ENCODE measurements at places on chromosomes 1 and 21. TPM values are rescaled to one million over a fixed set of nuclear protein-coding genes. Genes with fewer than 3 reads are reported as not detected.

Gene CELA3B
- not detected for total RNA-seq

DNA sequence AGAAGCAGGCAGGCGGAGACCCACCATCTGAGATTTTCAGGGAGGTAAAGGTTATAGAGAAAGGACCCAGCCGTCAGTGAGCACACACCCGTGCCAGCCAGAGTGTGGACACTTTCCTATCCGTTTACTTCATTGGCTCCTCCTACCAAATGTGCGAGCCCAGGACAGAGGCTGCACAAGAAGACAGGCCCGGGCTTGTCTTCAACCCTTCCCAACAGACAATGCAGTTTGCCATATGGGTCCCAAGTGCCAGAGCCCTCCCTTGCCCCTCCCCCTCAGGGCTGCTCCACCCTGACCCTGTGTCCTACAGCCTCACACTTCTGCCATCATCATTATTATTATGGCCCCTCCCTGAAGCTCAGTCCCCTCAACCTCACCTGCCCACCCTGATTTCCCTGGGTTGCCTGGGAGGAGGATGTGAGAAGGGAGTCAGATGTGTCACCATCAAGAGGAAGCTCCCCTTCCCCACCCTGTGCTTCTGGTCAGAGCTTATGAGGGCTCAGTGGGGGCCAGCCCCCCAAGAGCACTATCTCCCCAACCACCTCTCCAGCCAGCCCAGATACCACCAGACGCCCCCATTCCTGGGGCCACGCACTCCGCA, 9.4 kb downstream of the LAPTM5 start:
- peak; percentile 75 for DNase-seq

DNA sequence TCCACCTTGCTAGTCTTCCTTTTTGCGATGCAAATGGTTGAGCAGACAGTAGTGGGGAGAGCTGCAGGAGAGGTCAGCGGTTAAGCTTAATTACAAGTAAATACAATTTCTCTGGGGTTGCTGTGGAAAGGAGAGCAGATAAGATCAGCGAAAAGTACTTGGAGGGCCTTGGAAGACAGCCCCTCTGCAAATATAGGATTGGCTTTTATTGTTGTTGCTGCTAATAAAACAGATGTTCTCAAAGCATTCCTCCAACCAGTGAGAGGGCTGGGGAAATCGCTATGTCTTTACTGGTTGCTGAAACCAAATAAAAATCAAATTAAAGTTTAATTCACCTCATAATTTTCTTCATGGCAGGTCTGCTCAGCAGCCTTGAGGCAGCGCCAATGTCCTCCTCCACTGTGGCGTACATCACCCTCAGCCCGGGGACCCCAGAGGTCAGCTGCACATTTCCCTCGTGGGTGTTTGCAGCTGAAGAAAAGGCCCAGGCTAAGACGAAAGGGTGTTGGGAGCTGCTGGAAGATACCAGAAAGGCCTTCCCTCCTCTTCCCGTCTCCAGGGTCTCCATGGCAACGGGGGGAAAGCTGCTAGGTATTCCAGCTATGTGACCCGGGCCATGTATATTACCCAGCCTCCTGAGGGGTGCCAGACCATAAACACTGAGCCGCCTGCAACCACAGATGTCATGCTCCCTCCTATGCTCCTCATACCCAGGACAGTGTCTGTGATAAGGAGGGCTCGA, 54.6 kb upstream of the POU2F1 start:
- DNase-seq = no peak

- no peak for DNase-seq
These were observed 264.0 kb downstream of the CTH start for GRCh38 chr1:70674941-70675685.

DNA sequence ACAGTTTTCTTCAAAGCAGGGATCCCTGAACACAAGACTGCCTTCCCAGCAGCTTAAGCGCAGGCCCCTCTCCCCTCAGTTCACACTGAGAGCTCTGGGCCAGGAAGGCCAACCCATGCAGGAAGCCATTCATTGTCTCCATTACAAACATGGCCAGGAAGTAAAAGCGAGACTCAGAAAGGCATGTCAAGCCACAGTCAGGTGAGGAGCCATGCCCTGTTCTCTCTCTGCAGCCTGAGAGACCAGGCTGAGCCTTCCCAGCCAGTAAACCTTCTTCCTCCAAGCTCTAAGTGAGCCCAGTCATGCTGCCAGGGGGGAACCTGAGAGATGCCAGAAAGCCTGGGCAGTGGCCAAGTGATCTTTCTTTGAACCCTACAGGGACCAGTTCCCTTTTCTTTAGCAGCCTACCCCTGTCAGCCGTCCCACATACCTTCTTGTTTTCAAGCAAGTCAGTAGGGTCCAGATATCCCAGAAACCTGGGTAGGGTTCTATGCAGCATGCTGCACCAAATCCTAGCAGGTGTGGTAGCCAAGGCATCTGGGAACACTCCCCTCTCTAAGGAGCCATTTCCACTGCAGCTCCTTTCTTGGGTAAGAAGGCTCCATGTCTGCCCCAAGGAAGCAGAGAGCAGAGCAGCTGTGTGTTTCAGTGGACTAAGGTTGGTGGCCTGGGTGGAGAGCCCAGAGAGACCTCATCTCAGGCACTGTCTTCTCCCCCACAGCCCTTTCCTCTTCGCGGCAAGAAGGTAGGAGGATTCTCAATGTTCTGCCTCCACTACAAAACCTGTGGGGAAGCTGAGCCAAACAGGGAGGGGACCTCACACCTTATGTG, 977 bp downstream of the TRAF3IP3 start:
- no peak for DNase-seq

GRCh38 chr1:208791456-208791855, 547.3 kb upstream of the PLXNA2 start:
- peak; percentile 83 for DNase-seq

DNA sequence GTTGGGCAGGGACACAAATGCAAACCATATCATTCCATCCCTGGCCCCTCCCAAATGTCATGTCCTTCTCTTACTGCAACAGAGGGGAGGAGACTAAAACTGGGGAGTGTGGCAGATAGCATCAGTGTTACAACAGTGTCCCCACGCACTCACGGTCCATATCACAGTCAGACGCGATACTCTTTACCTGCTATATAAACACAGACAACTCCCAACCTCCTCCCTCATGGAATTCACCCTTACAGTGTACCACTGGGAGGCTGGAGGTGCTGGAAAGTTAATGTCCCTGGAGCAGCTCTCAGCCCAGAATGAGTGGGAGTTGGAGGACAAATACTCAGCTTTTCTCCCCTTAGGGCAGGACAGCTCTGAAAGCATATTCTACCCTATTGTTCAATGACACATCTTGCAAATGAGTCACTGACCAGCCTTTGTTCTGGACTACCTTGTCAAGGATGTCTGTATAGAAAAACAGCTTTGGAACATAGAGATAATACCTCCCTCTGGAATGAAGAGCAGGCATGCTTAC, 445.9 kb downstream of the SETD4 start:
- peak; percentile 57 for DNase-seq

Measured in Caki2 (cell line).